ENCODE measurements at places on chromosomes 2 and 18.

DNA sequence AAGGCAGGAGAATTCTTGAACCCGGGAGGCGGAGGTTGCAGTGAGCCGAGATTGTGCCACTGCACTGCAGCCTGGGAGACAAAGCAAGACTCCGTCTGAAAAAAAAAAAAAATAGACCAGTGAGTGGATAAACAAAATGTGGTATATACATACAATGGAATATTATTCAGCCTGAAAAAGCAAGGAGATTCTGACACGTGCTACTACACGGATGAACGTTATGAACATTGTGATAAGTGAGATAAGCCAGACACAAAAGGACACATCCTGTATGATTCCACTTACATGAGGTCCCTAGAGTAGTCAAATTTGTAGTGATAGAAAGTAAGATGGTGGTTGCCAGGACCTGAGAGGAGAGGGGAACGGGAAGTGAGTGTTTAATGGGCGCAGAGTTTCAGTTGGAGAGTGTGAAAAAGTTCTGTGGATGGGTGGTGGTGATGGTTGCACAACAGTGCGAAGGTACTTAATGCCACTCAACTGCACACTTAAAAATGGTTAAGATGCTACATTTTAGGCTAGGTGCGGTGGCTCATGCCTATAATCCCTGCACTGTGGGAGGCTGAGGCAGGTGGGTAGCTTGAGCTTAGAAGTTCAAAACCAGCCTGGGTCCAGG, 38.3 kb downstream of the NIFK start:
- no peak for DNase-seq

GRCh38 chr2:104638859-104639202, 215.1 kb upstream of the POU3F3 start:
- DNase-seq = no peak

GRCh38 chr2:104487366-104487765, 366.5 kb upstream of the POU3F3 start:
- no peak for DNase-seq

DNA sequence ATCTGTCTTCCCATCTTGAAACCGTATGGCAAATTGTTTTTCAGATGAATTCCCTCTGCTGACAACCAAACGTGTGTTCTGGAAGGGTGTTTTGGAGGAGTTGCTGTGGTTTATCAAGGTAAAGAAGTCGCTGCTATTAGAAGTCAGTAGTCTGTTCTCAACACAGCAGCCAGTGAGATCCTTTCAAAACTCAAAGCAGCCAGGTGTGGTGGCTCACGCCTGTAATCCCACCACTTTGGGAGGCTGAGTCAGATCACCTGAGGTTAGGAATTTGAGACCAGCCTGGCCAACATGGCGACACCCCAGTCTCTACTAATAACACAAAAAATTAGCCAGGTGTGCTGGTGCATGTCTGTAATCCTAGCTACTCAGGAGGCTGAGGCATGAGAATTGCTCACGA, 2.1 kb downstream of the TYMS start:
- no peak for DNase-seq

- no peak for DNase-seq
Measured at GRCh38 chr2:27202854-27203253, 9.0 kb upstream of the ATRAID start.

DNA sequence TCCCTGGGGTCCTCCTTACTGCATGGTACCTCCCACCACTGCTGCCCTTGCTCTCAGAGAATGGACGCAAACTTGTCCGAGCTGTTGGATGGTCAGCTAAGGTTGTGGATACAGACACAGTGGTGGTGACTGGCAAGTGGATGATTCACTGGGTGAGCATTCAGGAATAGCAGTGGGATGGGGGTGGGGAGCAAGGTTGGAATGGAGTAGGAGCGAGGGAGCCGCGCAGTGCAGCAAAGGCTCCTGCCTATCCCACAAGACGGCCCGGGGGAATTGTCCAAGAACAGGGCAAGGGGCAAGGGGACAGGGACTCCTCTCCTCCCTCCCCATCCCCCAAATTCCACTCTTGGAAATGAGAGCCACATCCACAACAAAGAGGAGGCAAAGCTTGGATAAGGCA, 102.2 kb downstream of the PIEZO2 start:
- DNase-seq = no peak

All from activated naive CD4-positive, alpha-beta T cell (primary cell).